ENCODE measurements at places on chromosomes 13 and 19.

GRCh38 chr19:56141417-56141993, 418 bp downstream of the ZNF444 start:
- ATAC-seq = no peak

DNA sequence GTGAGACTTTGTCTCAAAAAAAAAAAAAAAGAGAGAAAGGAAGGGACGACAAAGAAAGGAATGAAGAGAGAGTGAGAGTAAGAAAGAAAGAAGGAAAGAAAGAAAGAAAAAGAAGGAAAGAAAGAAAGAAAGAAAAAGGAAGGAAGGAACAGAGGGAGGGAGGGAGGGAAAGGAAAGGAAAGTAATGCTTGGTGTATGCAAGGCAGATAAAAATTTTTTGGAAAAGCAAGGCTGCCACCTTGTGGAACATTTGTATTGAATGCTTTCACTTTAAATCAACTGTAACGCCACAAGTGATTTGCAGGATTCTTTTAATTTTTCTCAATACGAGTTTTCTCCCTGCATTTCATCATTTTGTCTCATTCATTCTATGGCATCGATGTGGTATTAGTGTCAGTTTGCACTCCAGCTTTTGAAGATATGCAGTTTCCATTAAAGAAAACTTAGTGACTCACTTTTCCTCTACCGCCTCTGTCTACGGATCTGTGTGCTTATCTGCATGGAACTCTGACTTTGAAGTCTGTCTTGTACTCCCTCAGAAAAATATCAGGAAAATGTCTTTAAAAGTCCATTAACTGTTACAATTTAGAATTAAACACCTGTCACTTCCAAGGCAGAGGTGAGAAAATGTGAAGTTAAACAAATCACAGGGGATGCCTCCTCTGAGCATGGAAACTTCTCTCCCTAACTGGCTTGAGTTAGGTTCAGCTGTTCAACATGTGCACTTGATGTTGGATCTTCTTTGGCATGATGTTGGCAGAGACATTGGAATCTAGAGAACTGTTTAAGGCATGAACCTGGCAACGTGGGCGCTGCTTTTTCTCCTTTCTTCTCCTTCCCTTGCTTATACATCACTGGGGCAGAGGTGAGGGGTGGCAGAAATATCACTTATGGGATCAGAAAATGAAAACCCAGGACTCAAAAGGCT, 20.0 kb upstream of the ZDHHC20 start:
- ATAC-seq = peak; percentile 74

DNA sequence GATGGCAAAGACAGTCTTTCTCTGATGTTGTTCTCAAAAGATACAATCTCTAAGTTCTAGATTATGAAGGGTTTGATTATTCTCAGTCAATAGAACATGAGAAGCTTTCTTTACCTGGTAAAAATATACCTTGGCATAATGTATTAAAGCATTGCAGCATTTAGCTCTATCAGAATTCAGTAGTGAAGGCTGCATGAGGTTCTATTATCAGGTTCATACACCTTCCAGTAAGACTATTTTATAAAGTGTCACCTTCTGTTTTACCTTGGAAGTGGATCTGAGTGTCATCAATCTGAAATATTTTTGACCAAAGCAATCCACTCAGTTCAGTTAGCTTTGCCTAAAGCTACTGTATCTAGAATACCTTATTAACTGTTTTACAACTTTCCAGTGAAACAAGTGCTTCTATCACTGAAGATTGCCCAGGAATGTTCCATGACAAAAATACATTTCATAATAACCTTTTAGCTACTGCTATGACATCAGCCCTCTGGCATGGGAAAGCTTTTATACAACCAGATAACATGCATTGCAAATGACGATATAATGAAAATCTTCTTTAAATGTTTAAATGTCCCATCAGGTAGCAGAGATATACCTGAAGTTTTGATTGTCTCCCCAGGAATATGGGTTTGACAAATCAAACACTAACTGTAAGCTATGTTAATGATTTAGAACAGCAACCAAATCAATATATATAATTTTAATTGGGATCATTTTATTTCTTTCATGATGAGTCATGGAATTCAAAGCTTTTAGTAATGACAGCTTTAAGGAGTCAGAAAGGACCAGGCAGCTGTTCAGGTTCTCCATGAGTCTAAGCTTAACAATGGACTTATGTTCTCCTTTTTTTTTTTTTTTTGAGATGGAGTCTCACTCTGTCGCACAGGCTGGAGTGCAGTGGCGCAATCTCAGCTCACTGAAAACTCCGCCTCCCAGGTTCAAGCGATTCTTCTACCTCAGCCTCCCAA, 72.2 kb downstream of the UFM1 start:
- no peak for ATAC-seq

- ATAC-seq = no peak
Measured at GRCh38 chr19:36256853-36257519, 42.1 kb downstream of the ZNF146 start.

DNA sequence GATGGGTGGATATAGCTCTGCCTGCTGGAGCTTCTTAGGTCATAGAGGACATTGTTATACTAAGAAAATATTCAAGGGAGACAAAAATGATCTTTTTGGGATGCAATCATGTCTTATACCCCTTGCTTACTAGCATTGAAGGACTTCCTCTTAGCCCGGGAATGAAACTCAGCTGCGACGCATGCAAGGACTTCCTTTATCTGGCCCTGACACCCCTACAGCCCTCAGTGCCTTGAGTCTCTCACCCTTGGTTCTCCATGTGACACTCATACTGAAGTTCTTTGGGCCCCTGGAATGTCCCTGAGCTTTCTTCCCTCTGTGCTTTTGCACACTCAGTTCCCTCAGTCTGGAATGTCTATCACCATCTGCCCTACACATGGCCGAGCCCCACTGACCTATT, 72.5 kb upstream of the MTIF3 start:
- ATAC-seq = no peak

DNA sequence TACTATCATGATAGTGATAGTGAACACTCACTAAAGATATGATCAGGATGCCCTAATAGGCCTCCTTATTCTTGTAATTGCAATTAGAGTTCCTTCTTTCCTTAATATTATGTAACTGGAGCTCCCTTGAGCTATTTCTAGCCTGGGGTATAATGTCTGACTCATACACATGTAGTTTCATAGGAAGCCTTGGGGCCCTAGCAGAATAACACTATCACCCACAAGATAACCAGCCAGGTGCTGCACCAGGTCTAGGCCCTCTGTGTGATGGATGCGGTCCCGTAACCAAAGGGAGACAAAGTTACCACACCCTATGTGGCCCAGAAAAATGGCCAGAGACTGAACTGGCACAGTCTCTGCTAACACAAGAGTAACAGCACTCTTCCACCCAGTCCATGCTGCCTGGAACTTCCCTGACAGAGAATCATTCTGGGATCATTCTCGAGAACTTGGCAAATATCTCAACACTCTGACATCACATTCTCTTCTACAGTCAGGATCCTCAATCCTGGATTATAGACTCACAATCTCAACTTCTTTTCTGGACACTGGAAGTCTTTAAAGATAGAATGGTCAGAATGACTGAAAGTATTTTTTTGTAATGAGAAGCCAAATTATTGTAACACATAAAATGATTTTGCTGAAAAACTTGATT, 32.6 kb upstream of the IGFL4 start:
- no peak for ATAC-seq

- no peak for ATAC-seq
Measured at GRCh38 chr13:112849500-112849899, 119.5 kb upstream of the MCF2L start.
